ENCODE measurements at places on chromosomes 16 and 17. TPM values are rescaled to one million over a fixed set of nuclear protein-coding genes. Genes with fewer than 3 reads are reported as not detected.
A peak's percentile ranks its signal among the peaks of the same experiment; 100 is the strongest.

GRCh38 chr16:6189216-6189615 is 1091.6 kb upstream of the EEF2KMT start:
- no peak for ATAC-seq

DNA sequence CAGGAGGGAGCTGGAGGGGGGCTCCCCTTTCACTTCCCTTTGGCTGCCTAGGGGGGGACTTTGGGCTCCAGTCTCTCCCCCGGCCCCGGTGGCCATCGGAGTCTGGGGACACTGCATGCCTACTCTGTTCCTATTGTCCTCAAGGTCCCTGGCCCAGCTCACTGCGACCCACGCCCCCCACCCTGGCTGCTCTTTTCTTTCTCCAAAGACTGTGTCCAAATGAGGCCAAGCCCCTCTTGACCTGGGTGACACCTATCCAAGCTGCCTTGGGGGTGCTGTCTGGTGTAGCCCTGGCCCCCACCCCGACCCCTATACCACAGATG is 12.9 kb downstream of the UBALD1 start:
- ATAC-seq: no peak

GRCh38 chr17:10045871-10046658 is 141.0 kb upstream of the RCVRN start:
- no peak for ATAC-seq

- ATAC-seq: peak; percentile 14
Observed at GRCh38 chr16:57500578-57501111, 14.4 kb upstream of the DOK4 start.

ZG16 gene
- total RNA-seq: not detected

GRCh38 chr17:19392303-19392702 is 5.3 kb upstream of the MFAP4 start:
- ATAC-seq: no peak

ABCC6 gene
- 0.08 TPM for total RNA-seq

MMP2 gene
- 18.5 TPM for total RNA-seq

DNA sequence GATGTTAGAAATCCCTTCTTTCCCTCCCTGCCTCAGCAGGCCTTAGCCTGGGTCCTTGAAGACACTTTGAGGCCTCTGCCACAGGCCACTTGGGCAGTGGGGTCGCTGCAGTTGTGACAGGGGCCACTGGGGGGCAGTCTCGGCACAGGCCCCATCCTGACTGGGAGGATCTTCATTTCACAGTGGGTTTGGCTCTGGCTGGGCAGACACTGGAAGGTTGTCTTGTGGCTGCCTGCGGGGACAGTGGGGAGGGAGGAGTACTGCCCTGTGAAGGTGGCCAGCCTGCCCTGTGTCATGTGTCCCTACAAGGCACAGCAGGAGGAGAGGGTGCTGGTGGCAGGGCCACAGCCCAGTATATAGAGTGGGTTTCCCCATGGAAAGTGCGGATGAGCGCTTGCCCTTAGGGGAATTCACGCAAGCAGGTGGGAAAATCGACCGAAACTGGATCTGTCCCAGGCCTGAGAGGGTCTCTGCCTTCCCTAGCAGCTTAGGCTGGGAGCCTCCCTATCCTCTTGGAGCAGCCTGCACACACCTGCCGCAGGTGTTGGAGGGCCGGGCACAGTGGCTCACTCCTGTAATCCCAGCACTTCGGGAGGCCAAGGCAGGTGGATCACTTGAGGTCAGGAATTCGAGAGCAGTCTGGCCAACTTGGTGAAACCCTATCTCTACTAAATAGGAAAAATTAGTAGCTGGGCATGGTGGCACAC is 28.8 kb downstream of the GINS2 start:
- peak; percentile 66 for ATAC-seq

- peak; percentile 74 for ATAC-seq
Observed at GRCh38 chr17:73625006-73625405, 19.2 kb downstream of the SDK2 start.

DNA sequence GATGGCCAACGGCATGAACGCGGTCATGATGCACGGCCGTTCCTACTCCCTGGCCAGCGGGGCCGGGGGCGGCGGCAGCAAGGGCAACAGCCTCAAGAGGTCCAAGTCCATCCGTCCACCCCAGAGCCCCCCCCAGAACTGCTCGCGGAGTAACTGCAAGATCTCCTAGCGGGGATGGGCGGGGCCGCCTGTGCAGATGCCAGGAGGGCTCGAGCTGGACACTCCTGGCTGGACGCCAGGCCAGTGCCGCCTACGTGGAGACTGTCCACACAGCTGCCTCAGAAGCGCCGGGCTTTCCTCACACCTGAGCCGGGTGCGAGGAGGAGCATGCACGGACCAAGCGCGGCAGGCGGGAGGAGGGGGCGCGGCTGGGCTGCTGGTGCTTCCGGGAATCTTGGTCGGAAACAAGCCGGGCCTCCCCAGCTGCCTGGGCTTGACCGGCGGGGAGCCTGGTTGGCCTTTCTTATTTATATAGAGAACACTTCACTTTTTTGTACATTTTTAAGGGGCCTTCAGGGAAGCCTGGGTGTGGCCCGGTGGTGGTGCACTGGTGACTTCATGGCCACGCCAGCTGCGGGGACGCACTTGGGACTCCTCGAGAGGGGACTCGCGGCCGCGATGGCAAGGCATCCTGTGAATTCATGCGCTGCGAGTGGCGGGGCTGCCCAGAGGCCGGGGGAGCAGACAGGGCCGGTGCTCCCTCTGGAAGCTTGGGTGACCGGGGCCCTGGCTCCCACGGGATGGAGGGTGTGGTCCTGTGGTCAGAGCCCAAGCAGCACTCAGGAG is 3.1 kb upstream of the WFIKKN1 start:
- no peak for ATAC-seq

RHBDL1 gene
- total RNA-seq: 1.0 TPM

GRCh38 chr16:68492151-68492542 is 43.8 kb upstream of the SMPD3 start:
- no peak for ATAC-seq

Measured in esophagus mucosa (tissue), 1 donor.